Activated CD4-positive, alpha-beta T cell treated with anti-CD3 and anti-CD28 coated beads for 48 hours (primary cell): ENCODE measurements at places on chromosomes 12 and 14.

GRCh38 chr12:118964988-118965387 lies 16.4 kb upstream of the SRRM4 start:
- DNase-seq: no peak

DNA sequence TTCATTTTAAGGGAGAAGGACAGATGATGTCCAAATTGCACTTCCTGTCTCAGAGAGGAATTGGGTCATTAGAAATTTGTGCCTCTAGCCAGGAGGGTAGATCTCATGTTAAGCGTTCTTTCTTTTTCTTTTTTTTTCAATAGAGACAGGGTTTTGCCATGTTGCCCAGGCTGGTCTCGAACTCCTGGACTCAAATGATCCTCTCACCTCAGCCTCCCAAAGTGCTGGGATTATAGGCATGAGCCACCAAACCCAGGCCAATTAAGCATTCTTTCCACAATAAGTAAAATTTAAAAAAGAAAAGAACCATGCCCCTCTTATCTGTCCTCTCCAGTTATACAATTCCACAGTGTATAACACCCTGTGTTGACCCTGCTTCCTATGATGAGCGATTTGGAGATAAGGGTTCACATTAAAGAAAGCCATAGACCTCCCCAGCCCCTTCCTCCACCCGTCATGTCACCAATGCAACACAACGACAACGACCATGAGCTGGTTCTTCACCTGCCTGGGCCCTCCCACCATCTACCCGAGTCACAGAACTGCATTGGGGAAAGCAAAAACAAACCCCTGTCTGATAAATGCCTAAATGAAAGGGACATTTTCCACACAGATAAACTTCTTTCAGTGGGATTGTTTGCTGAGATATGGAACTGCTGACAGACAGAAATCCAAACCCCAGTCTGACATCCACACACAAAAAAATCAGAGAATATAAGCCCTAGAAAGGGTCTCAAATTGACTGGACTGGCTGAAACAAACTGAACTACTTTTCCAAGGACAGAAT lies 37.3 kb downstream of the SSH1 start:
- no peak for DNase-seq

GRCh38 chr12:68962877-68963855 lies 30.2 kb upstream of the CPM start:
- DNase-seq: no peak

- no peak for DNase-seq
These were observed 154.7 kb downstream of the DACT1 start for GRCh38 chr14:58792416-58792815.

DNA sequence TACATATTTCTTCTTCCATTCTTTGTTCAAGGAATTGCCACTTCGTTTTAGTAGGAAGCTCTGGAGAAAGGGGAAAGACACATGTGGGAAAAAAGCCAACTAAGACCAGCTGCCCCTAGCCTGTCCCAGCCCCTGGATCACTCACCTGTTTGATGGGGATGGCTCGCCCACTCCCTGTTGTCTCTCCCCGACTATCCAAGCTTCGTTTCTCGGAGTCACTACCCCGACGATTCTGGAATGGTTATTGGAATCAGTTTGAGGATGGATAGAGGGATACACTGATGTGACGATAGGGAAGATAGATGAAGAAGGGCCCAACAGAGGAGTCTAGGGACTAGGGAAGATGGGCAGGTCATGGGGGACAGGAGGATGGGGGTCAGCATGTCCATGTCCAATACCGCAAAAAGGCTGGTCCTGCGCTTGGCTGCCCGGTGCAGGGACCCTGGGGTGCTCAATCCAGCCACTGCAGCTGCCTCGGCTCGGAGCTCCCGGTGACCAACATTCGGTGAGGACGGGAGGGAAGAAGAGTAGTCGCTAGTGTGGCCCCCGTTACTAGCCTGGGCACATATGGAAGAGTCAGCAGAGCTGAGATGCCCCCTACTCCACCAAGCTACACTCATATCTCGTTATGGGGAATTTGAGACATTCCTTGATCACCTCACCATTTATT lies 7.0 kb downstream of the AGAP2 start:
- DNase-seq: no peak

- no peak for DNase-seq
These were observed 280.5 kb downstream of the PCNX1 start for GRCh38 chr14:71187633-71188356.

DNA sequence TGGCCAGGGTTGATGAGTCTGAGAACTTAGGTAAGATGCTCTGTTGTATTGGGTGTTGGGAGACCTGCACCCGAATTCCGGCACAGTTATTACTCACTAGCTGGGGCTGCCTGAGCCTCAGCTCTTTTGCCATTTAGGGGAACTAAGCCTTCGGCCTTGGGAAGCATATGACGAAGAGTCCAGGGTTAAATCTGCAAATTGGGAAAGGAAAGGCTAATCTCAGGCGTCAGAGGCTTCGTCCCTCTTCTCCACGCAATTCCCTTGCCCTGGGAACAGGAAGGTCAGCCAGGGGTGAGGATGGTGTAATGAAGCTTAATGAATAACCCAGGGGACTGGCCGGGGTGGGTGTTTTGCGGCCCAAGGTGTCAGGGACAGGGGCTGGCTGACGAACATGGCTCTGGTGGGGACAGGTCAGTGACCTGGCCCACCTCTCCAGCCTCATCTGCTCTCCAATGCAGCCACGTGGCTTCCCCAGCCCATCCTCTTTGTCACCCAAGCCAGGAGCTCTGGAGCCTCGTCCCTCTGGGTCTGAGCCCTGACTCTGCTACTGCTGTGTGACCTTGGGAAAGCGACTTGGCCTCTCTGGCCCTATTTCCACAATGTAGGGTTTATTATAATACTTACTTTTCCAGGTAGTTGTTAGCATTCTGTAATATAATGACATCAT lies 3.8 kb upstream of the SDSL start:
- no peak for DNase-seq

DNA sequence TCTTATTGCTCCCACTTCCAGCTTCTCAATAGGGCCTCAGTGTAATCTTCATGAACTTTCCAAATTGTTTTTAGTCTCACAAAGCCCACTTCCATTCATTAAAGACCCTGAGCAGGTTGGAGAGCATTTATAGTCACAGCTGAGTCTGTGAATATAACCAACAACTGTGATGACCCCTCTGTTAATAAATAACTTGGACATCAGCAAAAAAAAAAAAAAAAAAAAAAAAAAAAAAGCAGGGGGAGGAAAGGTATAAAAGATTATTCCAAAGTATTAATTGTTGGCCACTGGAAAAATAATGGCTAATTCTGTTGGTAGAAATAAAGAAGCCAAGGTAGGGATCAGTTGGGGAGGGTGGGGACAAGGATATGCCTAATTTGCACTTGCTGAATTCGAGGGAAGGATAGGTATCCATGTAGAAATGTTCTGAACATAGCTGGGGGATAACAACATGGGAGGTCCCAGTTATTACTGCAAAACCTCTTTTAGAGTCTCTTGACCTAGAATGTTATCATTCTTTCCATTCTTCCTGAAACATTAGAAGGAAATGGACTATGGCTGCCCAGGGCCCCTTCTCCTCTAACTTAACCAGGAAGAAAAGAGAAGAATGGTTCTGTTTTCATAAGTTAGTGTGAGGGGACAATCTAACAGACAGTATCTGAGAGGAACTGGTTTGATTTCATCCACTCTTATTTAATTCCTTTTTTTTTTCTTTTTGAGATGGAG lies 56.5 kb downstream of the SAMD4A start:
- DNase-seq: no peak

DNA sequence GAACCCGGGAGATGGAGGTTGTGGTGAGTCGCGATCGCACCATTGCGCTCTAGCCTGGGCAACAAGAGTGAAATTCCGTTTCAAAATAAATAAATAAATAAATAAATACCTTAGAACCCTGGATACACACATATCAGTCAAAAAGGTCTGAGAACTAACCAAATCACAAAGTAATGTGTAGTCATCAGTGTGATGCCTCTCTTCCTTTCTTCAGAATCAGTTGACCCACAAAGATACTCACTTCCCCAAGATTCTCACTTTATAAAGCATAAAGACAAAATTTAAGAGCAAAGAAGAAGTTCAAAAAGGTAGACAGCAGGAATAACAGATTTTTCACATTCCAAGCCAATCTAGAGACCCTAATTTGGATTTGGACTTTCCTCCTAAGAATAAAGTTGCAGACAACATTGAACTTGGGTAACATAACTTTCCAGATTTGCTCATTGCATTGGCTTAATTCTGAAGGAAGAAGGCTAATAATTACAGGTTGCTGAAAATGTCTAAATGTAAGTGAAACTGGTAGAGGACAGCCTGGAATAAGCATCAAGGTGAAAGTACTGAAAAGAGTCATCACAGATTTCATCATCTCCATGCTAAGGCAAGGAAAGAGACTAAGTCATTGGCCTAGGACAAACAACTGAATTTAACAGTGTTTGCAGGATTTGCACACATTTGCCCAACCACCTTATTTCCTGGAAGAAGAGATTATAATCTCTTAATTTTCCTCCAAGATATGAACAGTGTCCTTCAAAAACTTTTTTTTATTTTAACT lies 17.4 kb downstream of the TMED10 start:
- DNase-seq: no peak

- peak; percentile 79 for DNase-seq
These were observed 1.9 kb upstream of the KRT79 start for GRCh38 chr12:52836042-52836466.

DNA sequence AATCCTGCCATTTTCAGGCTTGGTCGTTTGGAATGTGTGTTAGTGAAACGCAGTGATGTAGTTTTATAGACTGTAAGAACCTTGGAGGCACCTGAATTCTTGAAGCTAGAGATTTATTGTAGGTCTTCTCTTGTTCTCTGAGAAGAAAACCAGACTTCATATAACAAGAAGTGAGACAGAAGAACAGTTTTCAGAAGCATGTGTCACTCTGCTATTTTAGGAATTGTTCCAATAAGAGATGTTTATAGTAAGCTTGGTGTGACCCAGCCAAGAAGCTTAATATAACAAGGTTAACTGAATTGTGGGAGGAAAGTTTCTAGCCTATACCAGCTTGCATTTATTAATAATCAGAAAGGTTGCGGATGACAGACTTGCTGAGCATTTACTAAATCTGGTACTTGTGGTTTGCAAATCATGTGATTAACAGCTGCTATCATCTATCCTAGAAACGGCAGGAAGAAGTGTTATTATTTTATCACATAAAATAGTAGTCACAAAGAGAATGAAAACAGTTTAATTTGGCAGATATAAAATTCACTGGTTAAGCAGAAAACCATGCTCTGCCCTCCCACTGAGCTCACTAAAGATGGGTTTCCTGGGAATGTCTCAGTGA lies 49.2 kb upstream of the BCAT1 start:
- DNase-seq: no peak

DNA sequence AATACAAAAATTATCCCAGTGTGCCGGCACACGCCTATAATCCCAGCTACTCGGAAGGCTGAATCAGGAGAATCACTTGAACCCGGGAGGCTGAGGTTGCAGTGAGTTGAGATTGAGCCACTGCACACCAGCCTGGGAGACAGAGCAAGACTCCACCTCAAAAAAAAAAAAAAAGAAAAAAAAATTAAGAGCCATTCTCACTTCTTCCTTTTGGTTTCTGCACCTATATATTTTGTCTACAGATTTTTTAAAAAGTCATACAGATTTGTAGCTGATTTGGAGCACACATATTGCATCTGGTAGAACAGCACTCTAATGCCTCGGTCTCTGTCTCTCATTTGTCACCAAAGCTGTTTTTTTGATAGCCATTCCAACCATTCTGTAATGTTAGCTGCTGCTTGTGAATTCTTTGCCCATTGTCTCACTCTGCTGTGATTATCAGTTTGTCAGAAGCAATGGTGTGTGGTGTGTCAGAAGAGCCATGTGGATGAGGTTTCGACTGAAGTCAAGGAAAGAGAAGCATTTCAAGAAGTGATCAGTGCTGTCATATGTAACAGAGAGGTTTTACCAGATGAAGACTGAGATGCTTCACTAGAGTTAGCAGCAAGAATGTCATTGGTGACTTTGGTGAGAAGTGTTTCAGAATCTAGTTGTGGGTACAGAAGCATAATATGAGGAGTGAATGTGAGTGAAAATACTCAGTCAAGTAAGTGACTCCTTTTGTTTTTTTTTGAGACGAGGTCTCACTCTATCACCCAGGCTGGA lies 8.7 kb upstream of the KTN1 start:
- no peak for DNase-seq

GRCh38 chr12:17680220-17680619 lies 409.8 kb downstream of the RERGL start:
- no peak for DNase-seq

- DNase-seq: no peak
These were observed 510.4 kb downstream of the SLC16A7 start for GRCh38 chr12:60106214-60106613.

DNA sequence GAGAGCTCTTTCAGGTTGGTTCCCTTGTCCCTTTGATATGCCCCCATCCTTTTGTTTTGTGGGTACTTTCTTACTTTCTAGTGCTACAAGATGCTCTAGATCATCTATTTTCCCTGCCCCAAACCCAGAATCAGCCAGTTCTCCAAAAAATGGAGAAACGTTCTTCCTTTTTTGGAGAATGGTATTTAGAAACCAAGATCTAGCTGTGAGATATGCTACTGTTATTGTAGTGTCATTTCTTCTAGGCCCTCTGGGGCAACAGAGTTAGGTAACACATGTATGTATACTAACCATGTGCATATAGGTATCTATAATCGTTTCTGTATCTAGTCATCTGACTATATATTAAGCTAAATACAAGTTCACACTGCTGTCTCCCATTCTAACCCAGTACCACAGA lies 6.9 kb upstream of the IGFBP6 start:
- no peak for DNase-seq

DNA sequence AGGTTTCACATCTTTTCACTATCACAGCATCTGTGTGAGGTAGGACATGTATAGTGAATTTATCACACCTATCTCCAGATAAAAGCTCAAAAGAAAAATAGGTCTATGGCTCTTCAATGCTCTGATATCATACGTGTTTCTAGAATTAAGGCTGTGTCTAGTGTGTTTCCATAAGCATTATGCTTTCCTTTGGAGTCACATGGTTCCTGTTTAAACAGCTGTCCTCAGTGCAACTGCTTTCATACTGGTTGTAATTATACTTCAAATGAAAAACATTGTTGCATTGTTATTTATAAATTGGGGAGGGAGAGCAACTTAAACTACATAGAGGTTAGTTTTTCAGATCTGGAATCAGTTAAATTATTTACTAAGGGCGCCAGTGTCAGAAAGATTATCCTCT lies 151.6 kb downstream of the SYT1 start:
- no peak for DNase-seq

- DNase-seq: no peak
These were observed 263.5 kb downstream of the FOXG1 start for GRCh38 chr14:29030121-29030520.

GRCh38 chr12:12209043-12209442 lies 57.8 kb downstream of the LRP6 start:
- DNase-seq: no peak

DNA sequence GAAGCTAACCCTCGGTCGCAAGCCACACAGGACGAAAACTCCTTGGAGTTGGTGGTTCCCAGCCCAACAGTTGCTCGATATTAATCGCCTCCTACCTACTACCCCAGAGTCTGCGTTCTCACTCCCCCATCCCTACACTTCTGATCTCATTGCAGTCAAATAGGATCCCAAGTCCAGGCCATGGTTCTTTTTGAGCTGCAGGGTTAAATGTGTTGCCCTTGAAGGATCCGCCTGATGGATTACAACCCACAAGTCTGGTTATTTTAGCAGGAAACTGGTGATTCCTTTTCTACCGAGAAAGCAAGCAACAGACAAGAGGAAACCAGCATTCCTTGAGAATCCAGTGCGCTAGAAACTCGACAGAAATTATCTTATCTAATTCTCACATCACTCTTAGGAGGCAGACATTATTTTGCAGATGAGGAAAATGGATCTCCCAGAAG lies 785 bp upstream of the NIN start:
- DNase-seq: no peak
